Smooth muscle cell of the brain vasculature (primary cell): ENCODE measurements at places on chromosomes 12 and 14.

DNA sequence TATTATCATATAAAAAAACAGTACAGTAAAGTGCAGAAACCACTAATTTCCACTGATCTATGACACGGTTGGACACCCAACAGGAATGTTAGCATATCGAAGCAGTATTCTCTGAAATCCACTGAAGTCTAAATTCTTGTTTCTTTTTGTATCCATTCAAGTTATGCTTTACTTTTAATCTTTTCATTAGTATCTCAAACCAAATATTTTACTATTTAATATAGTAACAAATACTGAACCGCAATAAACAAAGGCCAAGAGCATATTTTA lies 41.1 kb downstream of the ATXN2 start:
- DNase-seq = no peak

- DNase-seq = no peak
Observed at GRCh38 chr14:98103705-98104104, 1168.3 kb downstream of the BCL11B start.

- DNase-seq = no peak
Observed at GRCh38 chr12:111886662-111887545, 44.9 kb downstream of the MAPKAPK5 start.

GRCh38 chr12:75816897-75817296 lies 214.7 kb downstream of the PHLDA1 start:
- DNase-seq = no peak

GRCh38 chr14:81480741-81481140 lies 52.9 kb downstream of the SEL1L start:
- no peak for DNase-seq

DNA sequence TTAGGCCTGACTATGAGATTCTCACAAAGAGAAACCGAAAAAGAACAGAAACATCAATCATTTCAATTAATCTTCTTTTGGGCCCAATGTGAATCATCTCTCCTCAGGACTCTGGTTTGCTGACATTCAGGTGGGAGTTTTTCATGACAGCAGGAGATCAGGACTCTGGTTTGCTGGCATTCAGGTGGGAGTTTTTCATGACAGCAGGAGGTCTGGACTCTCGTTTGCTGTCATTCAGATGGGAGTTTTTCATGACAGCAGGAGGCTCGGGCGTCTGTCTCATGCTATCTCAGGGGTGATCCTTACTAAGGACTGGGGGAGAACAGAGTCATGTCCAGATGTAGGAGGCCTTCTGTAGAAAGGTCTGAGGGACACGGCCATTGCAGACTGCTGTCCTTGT lies 40.1 kb upstream of the PARP11 start:
- DNase-seq = no peak

- DNase-seq = no peak
Observed at GRCh38 chr14:93736378-93737014, 51.8 kb downstream of the PRIMA1 start.

DNA sequence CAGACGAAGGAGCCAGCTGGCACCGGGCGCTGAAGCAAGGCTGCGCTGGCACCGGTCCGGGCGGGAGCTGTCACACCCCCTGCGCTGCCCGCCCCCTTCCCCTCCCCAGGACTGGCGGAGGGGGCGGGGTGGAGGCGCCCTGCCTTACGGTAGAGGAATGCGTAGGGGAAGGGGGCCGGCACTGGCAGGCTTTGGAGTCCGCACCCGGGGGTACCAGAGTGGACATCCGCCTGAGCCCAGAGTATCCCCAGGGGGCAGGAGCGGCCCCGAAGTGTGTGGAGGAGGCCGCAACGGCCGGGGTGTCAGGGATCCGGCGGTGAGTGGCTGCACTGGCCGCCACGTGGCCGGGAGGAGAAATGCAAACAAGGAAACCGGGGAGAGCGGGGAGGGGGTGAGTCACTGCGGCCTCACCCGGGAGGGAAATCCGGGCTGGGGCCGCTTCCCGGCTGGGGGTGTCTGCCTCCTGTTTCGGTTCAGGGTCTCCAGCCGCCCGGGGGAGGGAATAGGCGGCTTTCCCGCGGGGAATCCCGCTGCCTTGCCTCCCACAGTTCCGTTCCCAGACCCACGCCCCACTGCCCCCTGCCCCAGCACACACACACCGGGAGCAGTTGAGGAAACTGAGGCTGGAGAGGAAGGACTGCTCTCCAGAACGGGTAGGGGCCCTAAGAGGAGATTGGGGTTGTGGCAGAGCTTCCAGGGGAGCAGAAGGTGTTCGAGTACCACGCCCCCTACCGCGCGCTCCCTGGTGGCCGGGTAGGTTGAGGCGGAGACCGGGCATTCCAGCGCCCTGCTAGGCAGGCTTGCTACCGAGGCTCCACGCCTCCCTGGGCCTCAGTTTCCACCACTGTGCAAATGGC lies at the start of gene RAPGEF3:
Gene RAPGEF3 (minus strand): TSS at position 47 of the 857 bp plus-strand sequence. CDS start 324 bp downstream, outside the sequence.
- no peak for DNase-seq

DNA sequence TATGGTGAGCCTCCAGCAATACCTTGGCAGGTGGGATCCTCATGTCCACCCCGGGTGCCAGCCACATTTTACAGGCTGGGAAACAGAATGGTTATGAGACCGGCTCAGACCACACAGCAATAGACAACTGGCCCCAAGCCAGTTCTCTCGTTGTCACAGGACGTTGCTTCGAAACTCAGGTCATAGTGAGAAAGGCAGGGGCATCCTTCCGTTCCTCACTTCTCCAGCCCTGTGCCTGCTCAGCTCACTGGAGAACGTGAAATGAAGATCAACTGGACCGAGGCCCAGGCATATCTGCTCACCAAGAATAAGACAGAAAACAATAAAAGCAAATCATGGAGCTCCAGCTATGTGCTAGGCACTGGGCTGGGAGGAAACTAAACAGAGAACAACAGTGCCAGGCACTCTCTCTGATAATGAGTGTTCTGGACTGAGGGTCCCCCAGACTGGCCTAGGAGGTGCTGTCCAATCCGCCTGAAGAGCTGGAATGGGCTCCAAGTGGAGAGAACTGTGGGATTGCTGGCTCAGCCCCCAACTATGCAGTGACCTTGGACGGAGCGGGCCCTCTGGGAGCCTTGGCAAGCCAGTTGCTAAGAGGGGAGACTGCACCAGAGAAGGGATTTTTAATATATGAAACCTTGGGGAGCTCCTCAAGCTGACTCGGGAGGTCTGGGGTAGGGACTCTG lies 18.8 kb upstream of the FAIM2 start:
- no peak for DNase-seq
